GM10248 (cell line): ENCODE measurements at places on chromosomes 2 and 18.

- peak; percentile 81 for DNase-seq
Observed at GRCh38 chr2:45974762-45975408, 322.3 kb upstream of the EPAS1 start.

GRCh38 chr2:158049129-158049855, 52.4 kb upstream of the UPP2 start:
- no peak for DNase-seq

DNA sequence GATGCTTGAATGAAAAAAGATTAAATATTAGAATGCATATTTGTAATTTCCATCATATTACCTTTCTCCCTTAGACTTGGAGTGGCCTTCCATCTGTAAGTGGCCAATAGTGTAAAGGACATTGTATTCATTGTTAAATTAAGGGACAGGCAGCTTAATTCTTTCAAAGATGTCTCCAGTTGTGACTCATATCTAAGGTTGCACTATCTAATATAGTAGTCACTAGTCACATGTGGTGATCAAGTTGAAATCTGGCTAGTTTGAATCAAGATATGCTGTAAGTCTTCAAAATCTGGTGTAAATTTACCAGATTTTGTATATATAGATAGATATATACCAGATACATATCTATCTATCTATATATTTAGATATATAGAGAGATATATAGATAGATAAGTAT, 52.4 kb upstream of the AGPS start:
- no peak for DNase-seq

DNA sequence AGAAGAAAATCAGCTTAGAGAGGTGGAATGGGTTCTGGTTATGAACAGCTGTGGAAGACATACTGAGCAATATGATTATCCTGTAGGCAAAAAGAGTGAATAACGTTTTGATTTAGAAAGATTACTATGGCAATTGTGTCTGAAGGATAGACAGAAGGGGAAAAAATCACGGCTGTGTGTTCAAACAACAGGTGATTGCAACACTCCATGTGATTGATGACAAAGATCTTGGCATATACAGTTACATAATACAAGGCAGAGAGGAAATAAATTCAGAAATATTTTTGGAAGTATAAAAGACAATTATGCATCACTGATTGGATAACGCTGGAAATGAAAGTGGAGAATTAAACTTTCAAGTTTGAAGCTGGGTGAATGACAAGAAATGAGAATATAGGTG, 58.5 kb upstream of the KCNJ3 start:
- DNase-seq, result no peak

DNA sequence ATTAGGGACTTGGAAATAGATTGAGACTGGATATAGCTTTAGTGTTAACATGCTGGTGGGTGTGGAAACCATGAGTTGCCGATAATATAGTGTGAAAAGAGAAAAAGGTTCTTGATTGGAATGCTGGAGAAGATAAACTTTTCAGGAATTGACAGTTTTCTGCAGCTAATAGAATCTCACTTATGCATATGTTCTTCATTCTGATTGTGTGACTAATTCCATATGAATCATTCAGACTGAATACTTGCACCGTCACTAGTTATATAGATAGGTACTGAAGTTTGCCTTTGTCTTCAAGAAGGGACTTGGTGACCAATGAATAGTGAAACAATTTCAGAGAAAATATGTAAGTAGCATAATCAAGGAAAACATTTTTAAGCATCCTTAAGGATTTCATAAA, 225.7 kb upstream of the FOSL2 start:
- no peak for DNase-seq

GRCh38 chr18:78528411-78529258, 451.0 kb upstream of the SALL3 start:
- no peak for DNase-seq

DNA sequence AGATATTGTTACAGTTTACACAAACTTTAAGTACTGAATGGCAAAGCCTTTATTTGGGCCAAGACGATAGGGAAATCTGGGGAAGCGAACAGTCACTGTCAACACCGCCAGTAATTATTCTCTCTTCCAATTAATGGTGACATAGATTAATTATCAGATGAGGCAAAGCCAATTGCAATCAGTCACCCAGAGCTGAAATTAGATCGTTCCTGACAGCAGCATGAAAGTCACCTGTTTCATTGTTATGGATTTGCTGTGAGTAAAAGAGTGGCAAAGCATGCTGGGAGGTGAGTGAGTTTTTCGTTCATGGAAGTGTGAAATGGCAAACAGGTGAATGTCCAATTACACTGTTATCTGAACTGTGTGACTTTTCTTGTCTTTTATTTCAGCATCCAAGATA, 164.8 kb upstream of the KLHL14 start:
- no peak for DNase-seq

DNA sequence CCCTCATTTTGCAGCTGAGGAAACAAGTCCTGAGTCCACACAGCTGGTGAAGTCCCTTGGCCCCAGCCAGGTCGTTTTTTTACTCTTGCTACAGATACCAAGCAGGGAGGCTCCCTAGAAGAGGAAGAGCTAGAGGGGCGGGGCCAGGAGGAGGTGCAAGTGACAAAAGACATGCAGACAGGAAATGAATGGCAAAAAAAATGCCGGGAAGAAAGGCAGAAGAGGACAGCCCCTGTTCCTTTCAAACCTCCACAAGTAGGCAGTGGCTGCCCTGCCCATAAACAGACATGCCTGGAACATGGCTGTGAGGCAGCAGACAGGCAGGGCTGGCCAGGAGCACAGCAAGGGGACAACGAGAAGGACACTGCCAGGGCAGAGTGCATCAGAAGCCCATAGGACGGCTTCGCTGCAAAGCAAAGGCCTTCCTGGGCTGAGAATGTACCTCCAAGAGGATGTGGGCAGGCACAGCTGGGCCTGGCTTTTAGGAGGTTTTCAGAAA, 108.7 kb downstream of the ZBTB7C start:
- DNase-seq, result no peak

- DNase-seq, result no peak
Observed at GRCh38 chr2:27494284-27494943, 586 bp downstream of the FNDC4 start.

DNA sequence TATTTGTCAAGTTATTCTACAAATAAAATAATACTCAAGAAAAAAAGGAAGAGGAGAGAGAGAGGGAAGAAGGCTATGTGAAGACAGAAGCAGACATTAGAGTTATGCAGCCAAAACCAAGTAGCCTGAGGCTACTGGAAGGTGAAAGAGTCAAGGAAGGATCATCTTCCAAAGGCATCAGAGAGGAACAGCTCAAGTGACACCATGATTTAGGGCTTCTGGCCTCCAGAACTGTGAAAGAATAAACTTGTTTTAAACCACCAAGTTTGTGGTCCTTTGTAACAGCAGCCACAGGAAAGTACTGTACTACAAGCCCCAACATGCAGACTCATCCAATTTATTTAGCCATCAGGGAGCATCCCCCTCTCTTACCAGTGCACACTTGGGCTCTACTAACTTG, 788.5 kb upstream of the LRRTM1 start:
- no peak for DNase-seq

GRCh38 chr18:2680216-2680792, 24.8 kb downstream of the SMCHD1 start:
- DNase-seq, result no peak

- no peak for DNase-seq
Observed at GRCh38 chr2:101549371-101549770, 74.5 kb upstream of the RFX8 start.

GRCh38 chr2:2368476-2368875, 37.4 kb upstream of the MYT1L start:
- DNase-seq, result no peak

DNA sequence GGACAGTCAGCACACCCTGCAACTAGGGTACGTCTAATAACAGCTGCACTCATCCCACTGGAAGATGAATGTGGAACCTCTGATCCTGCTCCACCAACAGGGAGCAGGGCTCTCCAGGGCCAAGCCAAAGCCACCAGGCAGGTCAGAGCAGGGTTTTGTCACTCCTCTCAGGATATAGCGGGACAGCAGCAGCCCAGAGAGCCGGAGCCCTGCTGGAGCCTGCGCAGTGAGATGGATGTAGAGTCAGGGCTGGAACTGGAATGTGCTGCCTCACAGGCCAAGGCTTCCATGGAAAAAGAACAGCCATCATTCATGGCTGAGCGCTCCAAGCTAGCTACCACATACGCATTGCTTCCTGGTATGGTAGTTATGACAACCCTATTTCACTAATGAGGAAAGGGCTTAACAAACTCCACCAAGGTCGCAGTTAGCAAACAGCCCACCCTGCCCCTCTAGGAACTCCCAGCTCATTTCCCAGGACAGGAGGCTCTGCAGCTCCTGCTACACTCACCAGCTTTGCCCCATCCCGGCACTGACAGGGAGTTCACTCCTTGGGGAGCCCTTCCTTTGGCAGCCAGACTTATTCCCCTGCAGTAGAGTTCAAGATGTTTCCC, 85.2 kb downstream of the HS1BP3 start:
- no peak for DNase-seq

- no peak for DNase-seq
Observed at GRCh38 chr2:215899141-215900074, 113.9 kb downstream of the MREG start.

- DNase-seq, result no peak
Observed at GRCh38 chr2:104584393-104584792, 269.5 kb upstream of the POU3F3 start.

- DNase-seq, result no peak
Observed at GRCh38 chr2:210162466-210163124, 8.6 kb downstream of the KANSL1L start.

DNA sequence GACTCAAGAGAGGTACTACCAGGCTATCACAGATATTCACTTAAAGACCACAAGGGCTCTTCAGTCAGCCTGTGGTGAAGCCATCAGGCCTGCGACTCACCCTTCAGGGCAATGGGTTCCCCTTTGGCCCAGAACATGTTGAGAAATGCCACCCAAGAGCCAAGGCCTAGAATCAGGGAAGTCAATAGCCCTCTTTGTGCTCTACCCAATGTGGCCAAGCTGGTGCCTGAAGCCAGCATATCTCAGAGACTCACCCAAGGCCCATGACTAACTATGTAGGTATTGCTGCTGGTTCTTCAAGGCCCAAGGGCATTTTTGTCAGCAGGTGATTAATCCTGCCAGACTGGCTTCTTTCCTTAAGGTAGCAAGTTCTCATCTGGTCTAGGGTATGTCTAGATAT, 338.9 kb upstream of the SETBP1 start:
- DNase-seq, result no peak

- no peak for DNase-seq
Observed at GRCh38 chr2:131148426-131148825, 43.3 kb downstream of the PLEKHB2 start.

GRCh38 chr18:38243291-38243690, 677.7 kb upstream of the CELF4 start:
- no peak for DNase-seq

DNA sequence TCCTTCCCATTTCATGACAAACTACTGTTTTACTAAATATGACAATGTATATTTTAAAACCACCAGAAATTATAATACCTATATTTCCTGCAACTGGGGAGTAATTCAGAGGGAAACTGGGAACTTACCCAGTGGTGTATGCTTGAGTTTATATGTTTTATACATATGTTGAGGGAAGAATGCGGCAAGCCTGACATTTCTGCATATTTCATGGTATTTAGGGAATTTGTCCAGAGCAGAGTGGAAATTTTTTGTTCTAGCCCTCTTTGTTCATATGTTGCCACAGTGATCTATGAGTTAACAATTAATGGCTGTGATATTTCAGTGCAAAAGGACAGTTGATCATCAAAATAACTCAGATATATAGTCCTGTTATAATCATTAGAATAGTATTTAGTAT, 230.8 kb upstream of the VWC2L start:
- no peak for DNase-seq

DNA sequence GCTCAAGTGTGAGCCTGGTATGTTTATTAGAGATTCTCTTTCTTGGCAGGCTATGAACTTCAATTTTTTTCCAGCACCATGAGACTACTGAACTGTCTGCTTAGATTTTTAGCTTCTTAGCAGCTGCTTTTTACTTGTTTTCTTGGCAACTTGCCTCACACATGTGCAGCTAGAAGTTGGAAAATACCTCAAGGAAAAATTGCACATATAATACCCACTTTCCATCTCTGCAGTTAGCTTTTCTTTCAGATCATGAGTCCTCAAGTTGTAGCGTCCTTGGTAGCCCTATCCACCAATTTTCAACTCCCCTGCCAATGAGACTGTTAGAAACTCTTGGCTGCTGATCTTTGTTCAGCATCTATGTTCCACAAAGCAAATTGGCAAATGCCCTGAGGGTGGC, 302.1 kb downstream of the HRH4 start:
- DNase-seq, result no peak

GRCh38 chr2:36359067-36359466, 3.5 kb downstream of the CRIM1 start:
- no peak for DNase-seq

- no peak for DNase-seq
Observed at GRCh38 chr2:65922794-65923193, 490.4 kb upstream of the SPRED2 start.

DNA sequence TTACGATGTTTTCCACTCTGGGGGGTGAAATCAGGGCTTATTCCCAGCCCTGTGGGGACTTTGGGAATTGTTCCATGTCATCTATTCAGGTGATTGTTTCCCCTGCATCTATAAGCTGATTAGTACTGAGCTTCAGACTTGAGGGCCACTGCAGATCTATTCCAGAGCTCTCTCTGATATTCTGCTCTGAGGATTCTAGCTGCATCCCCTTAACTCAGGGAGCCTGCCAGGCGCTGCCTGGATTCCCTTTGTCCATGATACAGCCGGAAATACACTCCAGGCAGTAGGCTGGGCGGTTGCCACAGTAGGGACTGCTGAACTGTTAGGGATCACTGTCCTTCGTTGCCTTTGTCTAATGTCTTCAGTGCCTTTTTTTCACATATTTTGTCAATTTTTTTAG, 31.3 kb downstream of the PTRHD1 start:
- DNase-seq, result no peak

DNA sequence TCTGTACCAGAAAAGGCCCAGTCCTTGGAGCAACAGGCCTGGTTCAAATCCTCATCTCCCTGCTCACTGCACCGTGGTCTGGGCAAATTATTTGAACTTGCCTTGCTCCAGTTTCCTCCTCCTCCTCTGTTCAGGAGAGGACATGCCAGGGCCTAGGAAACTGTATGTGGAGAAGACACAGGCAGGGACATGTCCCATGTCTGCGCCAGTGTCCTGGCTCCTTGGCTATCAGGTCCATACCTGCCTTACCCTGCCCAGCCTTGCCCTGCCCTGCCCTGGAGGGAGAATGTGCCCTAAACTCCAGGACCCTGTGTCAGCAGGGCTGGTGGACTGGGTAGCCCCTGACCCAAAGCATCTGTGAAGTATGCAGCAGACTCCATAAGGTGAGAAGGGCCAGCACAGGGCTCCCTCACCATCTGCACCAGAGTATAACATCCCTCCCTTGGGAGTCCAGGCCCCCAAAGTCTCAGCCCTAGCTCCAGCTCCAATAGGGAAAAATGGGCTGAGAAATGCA, 165.3 kb downstream of the GALNT1 start:
- DNase-seq, result no peak

DNA sequence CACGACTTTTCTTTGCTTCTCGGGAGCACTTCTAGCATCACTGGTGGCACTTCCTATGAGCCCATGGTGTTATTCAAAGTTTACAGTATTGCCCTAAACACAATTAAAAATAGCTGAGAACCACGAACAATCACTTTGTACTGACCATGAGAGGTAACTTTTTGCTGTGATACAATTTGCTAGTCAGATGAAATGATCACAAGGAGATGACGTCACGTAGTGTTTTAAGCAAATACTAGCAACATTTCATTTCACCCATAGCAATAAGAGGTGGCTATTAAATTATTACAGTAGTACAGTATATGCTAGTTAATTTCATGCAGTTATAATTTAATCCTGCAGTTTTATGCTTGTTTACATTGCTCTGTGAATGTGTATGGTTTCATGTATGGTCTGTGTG, 108.9 kb upstream of the DOK6 start:
- DNase-seq, result no peak
